ENCODE measurements at places on chromosomes 2 and 18.
A peak's percentile ranks its signal among the peaks of the same experiment; 100 is the strongest.

- DNase-seq: peak; percentile 38
Measured at GRCh38 chr2:231621051-231621879, 28.6 kb downstream of the TEX44 start.

GRCh38 chr2:121740973-121741372 lies 4.3 kb upstream of the NIFK start:
- DNase-seq: no peak

DNA sequence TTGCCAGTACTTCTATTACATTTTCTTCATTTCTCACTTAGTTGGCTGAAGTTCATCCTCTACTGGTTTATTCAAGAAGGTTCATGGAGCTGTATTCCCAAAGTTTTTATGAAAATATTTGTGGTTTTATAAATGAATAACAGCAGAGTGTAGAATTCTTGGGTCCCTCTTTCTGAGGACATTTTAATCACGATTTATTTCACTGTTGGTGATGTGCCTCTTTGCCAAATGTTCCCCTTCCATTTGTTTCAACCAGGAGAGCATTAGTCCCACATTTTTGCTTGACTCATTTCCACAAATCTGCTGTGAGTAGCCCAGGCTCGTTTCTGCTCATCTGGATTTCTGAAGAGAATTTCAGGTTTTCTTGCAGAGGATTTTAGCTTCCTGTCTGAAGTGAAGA lies 20.8 kb downstream of the COPS7B start:
- no peak for DNase-seq

- no peak for DNase-seq
Measured at GRCh38 chr18:8762968-8763367, 57.6 kb downstream of the MTCL1 start.

DNA sequence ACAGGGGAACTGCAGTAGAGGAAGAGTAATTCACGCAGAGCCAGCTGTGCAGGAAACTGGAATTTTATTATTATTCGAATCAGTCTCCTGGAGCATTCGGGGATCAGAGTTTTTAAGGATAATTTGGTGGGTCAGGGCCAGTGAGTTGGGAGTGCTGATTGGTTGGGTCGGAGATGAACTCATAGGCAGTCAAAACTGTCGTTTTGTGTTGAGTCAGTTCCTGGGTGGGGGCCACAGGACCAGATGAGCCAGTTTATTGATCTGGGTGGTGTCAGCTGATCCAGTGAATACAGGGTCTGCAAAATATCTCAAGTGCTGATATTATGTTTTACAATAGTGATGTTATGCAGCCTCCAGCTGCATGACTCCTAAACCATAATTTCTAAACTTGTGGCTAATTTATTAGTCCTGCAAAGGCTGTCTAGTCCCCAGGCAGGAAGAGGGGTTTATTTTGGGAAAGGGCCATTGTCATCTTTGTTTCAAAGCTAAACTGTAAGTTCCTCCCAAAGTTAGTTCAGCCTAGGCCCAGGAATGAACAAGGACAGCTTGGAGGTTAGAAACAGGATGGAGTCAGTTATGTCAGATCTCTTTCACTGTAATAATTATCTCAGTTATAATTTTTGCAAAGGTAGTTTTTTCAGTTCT lies 67.0 kb downstream of the ASAP2 start:
- no peak for DNase-seq

DNA sequence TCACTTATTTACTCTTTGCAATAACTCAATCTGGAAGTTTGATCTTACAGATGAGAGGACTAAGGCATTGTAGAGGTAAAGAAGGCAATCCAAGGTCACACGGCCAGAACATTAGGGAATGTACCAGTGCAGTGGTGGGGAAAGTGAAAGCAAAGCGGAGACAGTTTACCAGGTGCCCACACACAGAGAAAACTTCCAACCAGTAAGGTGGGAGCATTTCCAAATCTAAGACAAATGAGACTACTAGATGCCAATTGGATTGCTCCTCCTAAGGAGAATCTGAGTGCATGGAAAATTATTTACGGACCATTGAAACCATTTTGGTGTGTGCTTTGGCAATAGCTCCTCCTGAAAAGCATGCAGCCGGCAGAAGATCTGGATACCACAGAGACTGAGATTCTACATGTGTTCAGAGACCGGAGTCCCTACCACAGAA lies 34.9 kb downstream of the SLC20A1 start:
- DNase-seq: no peak

DNA sequence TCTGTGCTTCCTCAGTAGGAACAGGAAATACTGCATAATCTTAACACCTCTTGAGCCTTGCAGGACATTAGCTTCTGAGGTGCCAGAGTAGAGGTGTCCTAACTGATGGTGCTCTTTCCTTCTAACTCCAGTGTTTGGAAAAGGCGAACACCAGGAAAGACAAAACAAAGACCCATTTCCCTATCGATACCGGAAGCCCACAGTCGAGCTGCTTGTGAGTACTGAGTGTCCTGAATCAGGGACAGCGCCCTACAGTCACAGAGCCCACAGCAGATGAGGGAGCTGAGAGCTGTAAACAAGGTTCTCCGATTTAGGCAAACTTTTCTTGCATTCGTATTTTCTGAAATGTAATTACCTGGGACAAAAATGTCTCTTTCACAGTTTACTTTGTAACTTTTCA lies 50.7 kb downstream of the SLC14A2 start:
- DNase-seq: no peak

GRCh38 chr2:55880416-55881143 lies 43.0 kb downstream of the EFEMP1 start:
- no peak for DNase-seq

DNA sequence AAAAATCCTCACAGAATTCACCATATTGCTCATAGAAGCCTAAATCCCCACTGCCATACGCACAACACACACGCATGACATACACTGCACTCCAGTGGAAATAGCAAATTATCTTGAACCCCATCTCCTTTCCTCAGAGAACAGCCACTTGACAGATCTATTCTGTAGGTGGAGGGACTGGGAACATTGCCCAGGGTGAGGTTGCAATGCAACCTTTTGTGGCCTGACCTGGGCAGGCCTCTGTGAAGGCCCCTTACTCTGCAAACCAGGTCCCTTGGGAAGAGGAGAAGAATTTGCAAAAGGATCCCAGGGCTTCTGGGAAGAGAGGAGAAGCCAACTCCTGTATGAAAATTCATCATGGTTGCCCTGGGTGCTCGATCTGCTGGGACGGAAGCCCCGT lies 51.9 kb downstream of the SDC1 start:
- no peak for DNase-seq

DNA sequence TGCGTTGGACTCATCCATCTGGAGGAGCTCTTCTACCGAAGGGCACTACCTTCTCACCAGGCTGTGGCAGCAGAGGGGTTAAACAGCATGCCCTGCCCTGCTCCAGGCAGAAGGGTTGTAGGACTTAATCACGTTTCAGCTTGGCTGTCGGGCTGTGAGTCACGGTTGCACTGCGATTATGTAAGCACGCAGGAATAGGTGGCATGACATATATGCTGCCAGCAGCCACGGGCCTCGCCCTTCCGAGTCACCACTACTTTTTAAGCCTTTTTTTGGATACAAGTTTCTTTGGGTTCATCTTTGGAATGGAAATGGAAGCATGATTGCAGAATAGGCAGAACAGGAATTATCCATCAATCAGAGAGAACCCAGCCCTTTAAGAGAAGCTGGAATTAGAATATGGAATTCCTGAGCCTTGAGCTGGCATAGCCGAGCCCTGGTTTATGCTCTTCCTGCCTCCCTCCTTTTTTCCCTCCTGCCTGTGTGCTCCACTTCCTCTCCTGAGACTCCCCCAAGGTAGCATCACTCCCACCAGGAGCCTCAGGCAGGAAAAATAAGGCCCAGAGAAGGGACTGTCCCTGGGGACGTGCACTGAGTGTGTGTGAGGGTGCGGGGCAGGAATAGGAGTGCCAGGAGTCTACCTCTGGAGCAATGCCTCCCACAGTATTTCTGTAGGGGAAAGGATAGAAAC lies 86.8 kb downstream of the SEMA4F start:
- DNase-seq: no peak

DNA sequence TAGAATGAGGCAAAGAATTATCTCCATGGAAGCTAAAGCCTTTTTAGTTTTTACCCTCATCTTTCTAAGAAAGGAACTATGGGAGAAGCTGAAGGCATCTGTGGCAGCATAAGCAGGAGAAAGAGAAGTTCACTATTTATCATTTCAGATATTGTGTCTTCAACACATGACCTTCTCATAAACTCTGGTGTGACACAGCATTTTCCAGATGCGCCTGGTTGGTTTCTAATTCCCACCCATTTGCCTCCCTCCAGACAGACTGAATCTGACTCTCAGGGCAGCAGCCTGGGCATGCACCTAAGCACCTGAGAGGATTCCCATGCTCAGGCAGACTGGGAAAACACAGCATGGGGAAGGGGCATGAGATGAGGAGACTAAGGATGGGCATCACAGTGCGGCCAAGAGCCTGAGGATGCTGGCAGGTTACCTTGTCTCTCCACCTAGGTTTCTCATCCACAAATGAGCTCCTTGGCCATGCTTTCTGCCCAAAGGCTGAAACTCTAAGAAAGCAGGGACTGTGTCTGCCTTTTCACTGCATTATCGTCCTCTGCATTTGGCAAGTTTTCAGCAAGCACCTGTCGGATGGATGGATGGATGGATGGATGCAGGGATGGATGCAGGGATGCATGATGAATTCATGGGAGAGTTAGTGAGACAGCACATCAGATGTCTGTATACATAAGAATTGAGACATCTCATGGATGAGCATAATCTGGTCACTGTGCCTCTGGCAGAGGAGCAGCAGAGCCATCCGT lies 28.8 kb upstream of the SULT1C4 start:
- DNase-seq: no peak

- DNase-seq: no peak
Measured at GRCh38 chr2:202965810-202966460, 48.7 kb upstream of the NBEAL1 start.

DNA sequence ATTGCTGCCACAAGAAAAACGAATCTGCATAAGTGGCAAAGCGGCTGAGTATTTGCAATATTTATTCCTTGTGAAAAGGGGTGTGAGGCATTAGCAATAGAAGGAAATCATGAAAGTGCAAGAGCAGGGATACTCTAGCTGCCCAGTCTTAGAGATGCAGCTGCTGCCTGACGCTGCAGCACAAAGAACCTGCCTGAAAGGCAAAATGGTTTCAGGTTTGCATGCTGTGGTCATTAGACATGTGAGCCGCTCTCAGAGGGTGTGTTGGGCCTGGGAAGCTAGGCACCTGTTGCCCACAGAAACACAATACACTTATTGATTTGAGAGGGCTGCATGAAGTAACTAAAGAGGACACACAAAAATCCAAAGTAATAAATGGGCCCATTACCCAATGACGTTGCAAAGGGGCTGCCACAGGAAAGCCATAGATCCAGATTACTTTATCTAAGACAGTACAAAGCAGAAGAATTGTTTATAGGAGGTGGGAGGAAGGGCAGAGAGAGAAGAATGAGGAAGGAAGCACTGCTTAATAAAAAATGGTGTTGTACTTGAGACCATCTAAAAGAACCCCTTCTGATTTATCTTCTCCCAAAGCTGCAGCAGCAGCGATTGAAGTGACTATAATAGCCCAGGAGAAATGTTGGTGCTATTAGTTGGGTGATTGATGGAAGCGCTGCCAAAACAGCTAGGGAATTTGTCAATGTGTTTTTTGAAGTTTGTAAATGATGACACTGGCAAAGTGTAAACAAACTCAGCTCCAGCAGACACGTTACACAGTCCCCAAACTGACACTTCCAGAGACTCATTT lies 492.4 kb upstream of the ACVR2A start:
- DNase-seq: peak; percentile 50

DNA sequence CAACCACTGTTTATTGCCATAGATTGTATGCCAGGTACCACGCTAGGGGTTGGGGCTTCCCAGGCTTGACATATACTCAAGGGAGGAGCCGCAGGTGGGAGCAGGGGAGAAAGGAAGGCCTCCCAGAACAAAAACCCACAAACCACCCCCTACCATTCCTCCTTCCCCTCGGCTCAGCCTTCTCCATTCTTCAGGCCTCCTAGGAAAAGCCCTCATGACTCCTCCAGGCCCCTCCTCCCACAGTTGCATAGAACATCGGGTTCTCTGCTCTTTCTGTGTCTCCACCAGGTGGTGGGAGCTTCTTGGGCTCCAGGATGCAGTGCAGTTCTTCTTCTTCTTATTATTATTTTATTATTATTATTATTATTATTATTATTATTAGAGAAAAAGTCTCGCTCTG lies 80.3 kb downstream of the ZFP36L2 start:
- DNase-seq: no peak

DNA sequence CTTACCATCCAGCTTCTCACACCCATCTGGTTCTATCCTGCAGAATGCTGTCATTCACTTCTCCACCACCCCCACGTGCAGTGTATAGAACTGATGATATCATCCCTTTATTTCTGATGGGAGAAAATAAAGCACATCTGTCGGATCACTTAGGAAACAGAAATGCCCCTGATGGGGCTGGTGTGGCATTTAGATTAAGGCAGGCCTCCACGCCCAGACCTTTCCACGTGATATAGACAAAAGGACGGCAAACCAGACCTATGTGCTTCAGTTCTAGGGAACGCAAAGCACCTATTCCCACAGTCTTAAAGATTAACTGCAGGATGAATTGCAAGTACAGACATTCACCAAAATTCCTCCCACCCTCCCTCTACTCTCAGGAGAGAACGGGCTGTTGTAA lies 27.6 kb upstream of the CABLES1 start:
- DNase-seq: no peak

DNA sequence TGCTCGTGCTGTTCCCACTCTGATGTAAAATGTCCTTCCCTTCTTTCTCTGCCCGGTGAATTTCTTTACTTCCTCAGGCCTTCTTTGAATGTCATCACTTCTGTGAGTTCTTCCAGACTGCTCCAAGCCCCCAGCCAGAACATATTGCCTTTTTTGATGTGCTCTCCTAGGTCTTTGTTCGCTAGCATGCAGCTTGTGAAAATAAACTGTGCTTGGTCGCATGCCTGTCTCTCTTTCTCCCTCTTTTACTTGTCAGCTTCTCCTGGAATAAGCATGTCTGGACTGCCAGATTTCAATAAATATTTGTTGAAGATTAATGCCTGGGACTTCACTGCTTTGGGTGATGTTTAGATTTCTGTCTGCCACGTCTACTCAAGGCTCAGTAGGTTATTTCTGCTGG lies 82.7 kb upstream of the ARHGAP28 start:
- DNase-seq: no peak

GRCh38 chr2:37782155-37782673 lies 110.8 kb upstream of the CDC42EP3 start:
- no peak for DNase-seq

GRCh38 chr2:42788-43187 lies 3.5 kb downstream of the FAM110C start:
- no peak for DNase-seq

- DNase-seq: no peak
Measured at GRCh38 chr18:68414407-68414806, 300.5 kb downstream of the TMX3 start.

DNA sequence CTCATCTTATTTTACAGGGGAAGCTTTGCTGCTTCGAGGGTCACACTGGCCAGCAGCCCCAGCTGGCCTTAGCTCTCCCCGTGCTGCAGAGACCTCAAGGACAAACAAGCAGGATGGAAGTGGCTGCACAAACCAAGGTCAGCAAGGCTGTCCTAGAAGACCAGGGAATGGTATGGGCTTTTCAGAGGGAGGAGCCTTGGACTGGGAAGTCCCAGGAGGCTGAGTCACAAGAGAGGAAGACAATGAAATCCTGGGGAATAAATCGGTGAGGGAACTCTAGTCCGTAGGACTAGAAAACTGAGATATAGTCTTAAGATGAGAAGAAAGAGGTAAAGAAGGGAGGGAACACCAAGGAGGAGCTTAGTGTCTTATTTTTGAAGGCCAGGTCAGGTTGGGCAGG lies 15.7 kb downstream of the CREG2 start:
- DNase-seq: no peak

All from NCI-H2081 (cell line).